ENCODE measurements at places on chromosomes 13 and 19.

GRCh38 chr19:36638862-36639510 lies 27.7 kb downstream of the ZNF461 start:
- DNase-seq = no peak

DNA sequence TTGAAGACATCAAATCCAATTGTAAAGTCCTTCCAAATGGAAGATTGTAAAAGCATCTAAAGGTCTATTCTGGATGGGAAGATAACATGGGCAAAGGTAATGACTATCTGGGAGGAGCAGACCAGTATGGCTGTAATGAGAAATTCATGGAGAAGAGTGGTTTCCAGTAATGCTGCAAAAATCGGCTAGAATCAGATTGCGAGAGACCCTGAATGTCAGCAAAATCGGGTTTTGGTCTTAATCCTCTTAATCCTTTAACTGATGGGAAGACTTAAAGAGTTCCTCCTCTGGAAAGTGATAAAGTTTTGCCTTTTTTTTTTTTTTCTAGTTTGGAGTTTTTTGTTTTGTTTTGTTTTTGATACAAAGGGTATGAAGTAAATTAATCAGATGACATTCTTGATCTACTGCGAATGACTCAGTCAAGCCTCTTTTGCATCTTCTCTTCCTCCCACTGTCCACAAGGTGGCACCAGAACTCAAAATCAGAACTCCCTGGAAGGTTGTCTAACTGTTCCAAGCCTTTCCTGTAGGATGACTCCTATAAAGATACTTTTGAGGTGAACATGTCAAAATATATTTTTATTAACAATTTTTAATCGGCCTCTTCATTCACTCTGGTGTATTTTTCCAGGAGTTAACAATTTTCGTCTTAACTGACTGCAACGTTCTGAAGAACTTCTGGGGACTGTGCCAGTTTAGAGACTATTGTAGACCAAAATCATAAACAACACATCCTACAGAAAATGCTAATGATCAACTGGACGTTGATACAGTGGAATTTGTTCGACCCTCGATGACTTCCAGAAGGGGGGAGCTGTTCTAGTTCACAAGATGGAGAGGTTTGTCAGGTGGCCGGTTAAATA lies 213.3 kb upstream of the MIR17HG start:
- no peak for DNase-seq

DNA sequence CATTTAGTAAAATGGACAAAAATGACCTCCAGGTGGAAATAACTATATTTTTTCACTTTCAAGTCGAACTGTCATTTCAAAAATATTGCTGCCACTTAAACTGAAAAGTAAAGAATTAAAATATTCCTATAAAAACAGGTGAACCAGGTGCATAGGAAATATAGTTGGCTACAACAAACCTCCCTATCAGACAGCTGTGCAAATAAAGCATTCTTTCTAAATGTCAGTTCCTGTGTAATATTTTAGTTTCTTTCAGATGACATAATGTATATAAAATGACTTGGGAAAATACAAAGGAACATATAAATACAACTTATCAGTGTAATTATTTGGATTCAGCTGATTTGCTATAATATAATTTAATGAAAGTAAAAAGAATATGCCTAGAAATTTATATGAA lies 403.5 kb upstream of the GPC6 start:
- no peak for DNase-seq

GRCh38 chr13:103931331-103931845 lies 865.2 kb upstream of the SLC10A2 start:
- no peak for DNase-seq

GRCh38 chr19:2827022-2827421 lies 7.4 kb downstream of the ZNF554 start:
- DNase-seq = no peak

- DNase-seq = no peak
These were observed 15.1 kb downstream of the PRAM1 start for GRCh38 chr19:8487137-8487851.

DNA sequence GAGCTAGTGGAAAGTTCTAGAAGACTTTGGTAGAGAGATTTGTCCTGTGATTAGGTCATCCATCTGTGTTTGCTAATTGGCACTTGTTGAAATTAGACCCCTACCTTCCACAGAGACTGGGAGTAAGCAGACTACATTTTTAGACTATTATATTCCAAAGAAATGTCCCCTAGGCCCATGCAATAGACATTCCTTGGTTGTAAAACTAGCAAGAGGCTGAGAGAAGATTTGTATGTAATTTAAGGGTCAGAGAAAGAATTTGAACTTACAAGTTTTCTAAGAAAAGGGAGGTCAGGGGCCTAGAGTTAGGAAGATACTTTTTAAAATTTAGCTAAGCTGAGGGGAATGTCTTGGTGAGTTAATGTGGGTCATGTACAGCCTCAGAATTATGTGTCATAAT lies 470.7 kb upstream of the SLITRK1 start:
- no peak for DNase-seq

DNA sequence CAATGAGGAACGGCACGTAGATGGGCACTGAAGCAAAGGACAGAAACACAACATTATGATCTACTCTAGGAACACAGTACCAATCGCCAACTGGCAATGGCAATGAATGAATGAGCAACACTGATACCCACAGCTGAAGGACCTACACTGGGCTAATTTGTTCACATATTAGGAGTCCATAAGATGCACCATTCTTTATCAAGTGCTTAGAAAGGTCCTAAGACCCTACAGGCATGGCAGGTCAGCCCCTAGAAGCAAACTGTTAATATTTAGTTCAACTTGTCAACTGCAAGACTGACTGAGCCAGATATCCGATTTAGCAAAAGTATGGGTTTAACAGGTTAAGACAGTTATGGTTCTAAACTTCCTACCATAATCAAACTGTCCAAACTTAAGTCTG lies 4.8 kb downstream of the SHISA2 start:
- DNase-seq = no peak

Measured in stimulated activated CD4-positive, alpha-beta T cell treated with anti-CD3 and anti-CD28 coated beads, Interleukin-1b, Interleukin-23, amount 100 ng/mL, for 4 hours (primary cell).